ENCODE measurements at places on chromosomes 2 and 18. TPM values are rescaled to one million over a fixed set of nuclear protein-coding genes. Genes with fewer than 3 reads are reported as not detected.
A peak's percentile ranks its signal among the peaks of the same experiment; 100 is the strongest.

Gene TFCP2L1
- 29.9 TPM for total RNA-seq

Gene VSNL1
- total RNA-seq = 39.1 TPM

Gene ACMSD
- total RNA-seq = not detected

Gene PROKR1
- not detected for total RNA-seq

Gene C2orf72
- not detected for total RNA-seq

Gene GKN2
- not detected for total RNA-seq

Gene RAPH1
- 105 TPM for total RNA-seq

GRCh38 chr2:65456064-65456463, 23.7 kb upstream of the SPRED2 start:
- no peaks in the 10 kb centered on the region for H3K36me3 ChIP-seq
- no peak for DNase-seq
- no peak overlapping the region for H3K27ac ChIP-seq
- H3K4me1 ChIP-seq = no peaks in the 10 kb centered on the region
- no peak overlapping the region for H3K4me3 ChIP-seq

- H3K36me3 ChIP-seq = no peaks in the 10 kb centered on the region
- no peaks in the 10 kb centered on the region for H3K27me3 ChIP-seq
- H3K4me1 ChIP-seq = no peaks in the 10 kb centered on the region
- H3K4me3 ChIP-seq = no peak overlapping the region
- DNase-seq = no peak
Observed at GRCh38 chr2:5914811-5915611, 222.8 kb downstream of the SOX11 start.

DNA sequence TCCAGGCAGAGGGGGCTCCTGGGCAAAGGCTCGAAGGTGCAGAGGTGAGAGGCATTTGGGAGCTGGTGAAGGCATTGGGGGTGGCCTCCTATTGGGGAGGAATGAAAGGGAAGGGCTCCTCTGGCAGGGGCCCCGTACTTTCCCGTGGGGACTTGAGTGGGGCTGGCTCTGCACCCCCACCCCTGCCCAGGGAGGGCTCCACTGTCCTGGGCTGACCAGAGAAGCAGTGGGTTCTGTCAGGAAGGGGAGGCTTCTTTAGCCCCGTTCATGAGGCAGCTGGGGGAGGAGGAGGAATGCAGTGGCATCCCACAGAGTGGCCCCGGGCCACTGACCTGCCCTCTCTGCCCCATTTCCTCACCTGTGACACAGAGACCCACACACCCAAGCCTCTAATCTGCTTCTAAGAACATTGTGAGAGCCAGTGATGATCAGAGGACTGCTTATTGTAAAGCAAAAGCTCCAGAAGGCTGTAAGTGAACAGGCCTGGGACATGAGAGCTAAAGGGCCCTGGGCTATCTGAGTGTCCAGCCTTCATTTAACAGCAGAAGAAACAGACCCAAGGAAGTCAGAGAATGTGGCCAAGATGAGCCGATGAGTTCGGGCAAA, 38.6 kb upstream of the GPAT2 start:
- H3K36me3 ChIP-seq = no peaks in the 10 kb centered on the region
- no peaks in the 10 kb centered on the region for H3K4me1 ChIP-seq
- H3K27me3 ChIP-seq = no peaks in the 10 kb centered on the region
- H3K27ac ChIP-seq = no peak overlapping the region
- H3K4me3 ChIP-seq = no peak overlapping the region

DNA sequence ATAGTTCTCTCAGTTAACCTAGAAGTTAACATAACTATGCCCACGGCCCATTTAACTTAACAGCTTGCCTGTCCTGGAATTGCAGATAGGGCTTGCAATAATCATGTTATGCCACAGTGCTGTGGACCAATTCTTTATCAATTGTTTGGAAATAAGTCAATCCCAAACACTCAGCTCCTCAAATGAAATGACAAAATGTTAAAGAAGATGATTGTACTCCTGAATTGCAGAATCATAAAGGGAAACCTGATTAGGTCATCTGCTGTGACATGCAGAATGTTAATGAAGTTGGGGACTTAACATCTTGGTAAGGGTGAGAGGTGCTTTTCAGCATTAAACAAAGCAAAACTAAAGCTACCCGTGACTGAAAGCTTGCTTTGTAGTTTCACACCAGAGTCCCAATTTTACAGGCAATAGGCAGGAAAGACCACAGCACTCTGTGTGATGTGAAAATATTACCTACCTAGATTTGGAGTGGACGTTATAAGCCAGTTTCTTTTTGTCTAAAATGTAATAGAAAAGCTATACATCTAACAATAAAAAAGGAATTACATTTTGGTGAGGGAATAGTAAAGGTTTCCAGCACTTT, 364.0 kb downstream of the GPD2 start:
- no peaks in the 10 kb centered on the region for H3K27me3 ChIP-seq
- H3K4me3 ChIP-seq = peak overlapping the region; percentile 2
- no peak overlapping the region for H3K27ac ChIP-seq

GRCh38 chr18:74520096-74520833, 14.0 kb upstream of the CNDP1 start:
- peaks cover 44% of the 10 kb centered on the region for H3K36me3 ChIP-seq
- no peaks in the 10 kb centered on the region for H3K27me3 ChIP-seq
- H3K4me1 ChIP-seq = no peaks in the 10 kb centered on the region
- H3K4me3 ChIP-seq = no peak overlapping the region
- no peak overlapping the region for H3K27ac ChIP-seq

- no peak overlapping the region for H3K27ac ChIP-seq
- H3K27me3 ChIP-seq = no peaks in the 10 kb centered on the region
- H3K4me1 ChIP-seq = peaks cover 33% of the 10 kb centered on the region
Observed at GRCh38 chr2:237432484-237433092, 18.6 kb upstream of the COL6A3 start.

DNA sequence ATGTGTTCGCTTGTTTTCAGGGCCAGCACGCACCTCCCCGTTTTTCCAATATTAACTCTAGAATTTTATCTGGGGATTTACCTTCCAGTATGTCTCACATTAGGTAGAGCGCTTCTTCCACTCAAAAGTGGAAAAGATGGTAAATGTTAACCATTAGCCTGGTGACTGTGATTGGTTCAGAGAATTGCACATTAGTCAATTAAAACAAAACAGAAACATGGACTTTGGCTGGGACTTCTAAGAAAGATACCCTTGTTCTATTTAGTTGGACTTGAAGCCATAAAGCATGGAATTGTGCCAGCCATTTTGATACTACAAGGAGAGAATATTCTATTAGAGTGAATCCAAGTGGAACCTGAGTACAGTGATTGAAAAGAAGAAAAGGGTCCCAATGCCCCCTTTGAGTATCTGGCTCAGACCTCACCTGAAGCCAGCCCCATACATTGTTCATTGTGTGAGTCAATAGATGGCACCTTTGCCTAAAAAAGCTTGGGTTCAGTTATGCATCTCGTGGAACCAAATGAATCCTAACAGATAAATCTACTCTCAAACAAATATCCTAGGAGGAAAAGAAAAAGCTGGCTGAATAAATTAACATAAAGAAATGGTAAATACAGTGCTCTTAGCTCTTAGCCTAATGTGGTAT, 354.3 kb downstream of the IRS1 start:
- H3K4me3 ChIP-seq = no peak overlapping the region
- H3K4me1 ChIP-seq = no peaks in the 10 kb centered on the region
- H3K36me3 ChIP-seq = no peaks in the 10 kb centered on the region
- H3K27ac ChIP-seq = no peak overlapping the region
- no peaks in the 10 kb centered on the region for H3K27me3 ChIP-seq

GRCh38 chr2:38793511-38793910, 15.5 kb downstream of the GEMIN6 start:
- H3K27ac ChIP-seq = no peak overlapping the region
- H3K36me3 ChIP-seq = no peaks in the 10 kb centered on the region
- no peak for DNase-seq
- H3K4me1 ChIP-seq = no peaks in the 10 kb centered on the region
- H3K27me3 ChIP-seq = no peaks in the 10 kb centered on the region

DNA sequence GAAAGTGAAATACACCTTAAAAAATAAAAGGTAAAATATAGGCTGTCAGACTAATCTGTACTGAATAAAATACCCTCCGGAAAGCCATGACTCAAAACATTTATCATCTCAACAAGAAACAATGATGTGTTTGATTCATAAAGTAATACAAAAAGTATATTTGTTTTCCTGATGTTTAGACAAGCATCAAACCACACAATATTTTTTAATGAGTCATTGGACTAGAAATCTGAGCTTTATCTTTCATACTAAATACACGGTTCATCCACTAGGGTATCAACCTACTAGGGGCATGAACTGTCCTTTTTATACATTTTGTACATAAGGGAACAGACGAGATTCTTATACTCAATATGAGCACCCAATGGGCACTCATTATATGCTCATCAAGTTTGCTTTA, 31.3 kb downstream of the CD226 start:
- H3K36me3 ChIP-seq = no peaks in the 10 kb centered on the region
- no peaks in the 10 kb centered on the region for H3K4me1 ChIP-seq
- H3K27me3 ChIP-seq = no peaks in the 10 kb centered on the region
- DNase-seq = no peak

DNA sequence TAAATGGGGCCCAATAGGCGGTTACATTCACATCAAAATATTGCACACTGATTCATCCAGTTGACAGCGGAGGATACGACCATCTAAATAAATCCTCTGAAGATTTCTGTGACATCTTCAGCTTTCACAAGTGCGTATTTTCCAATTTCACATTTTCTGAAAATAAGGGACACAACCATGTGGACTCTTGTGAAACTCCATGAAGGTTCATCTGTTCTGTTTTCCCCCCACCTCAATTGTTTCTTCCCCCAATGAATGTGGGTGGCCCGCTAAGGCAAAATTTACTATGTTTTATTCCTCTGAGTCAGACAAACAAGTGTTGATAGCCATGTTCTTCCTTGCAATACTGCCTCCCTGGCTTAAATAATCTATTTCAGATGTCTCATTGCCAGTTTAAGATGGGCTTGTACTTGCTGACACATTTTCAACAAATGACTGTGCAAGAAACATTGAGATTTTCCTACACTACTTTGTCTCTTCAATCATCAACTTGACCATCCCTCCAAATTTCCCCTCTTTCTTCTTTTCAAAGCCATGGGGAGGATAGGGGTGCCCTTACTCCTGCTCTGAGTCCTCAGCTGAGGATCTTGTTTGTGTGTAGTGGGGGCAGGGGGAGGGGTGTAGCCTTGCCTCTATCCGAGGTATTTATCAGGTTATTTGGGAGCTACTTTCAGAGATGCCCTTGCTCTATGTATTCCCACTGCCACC, 78.2 kb downstream of the BCL11A start:
- H3K4me1 ChIP-seq = peaks cover 76% of the 10 kb centered on the region
- no peak for DNase-seq
- H3K27ac ChIP-seq = peak overlapping the region; percentile 40
- H3K27me3 ChIP-seq = no peaks in the 10 kb centered on the region
- no peak overlapping the region for H3K4me3 ChIP-seq

DNA sequence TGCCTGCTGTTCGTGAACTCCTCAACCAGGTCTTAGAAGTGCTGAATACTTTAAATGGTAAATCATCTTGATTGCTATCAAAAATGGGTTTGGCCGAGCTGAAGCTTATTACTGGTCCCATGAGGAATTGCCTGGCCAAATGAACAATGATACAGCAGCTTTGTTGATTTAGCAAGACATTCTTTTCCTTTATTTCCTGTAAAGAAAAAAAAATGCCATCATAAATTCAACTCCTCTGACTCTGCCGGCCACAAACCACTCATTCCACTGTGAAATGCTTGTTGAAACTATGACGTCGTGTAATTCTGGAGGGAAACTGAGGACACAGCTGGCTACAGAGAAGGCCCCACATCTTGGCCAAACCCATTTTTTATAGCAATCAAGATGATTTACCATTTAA, 74.2 kb upstream of the ID2 start:
- DNase-seq = no peak
- no peak overlapping the region for H3K4me3 ChIP-seq
- peaks cover 5% of the 10 kb centered on the region for H3K27me3 ChIP-seq
- H3K27ac ChIP-seq = no peak overlapping the region
- no peaks in the 10 kb centered on the region for H3K4me1 ChIP-seq

GRCh38 chr2:100784681-100785080, 35.3 kb upstream of the NPAS2 start:
- H3K36me3 ChIP-seq = no peaks in the 10 kb centered on the region
- no peaks in the 10 kb centered on the region for H3K4me1 ChIP-seq
- no peaks in the 10 kb centered on the region for H3K27me3 ChIP-seq
- no peak for DNase-seq
- no peak overlapping the region for H3K4me3 ChIP-seq
- no peak overlapping the region for H3K27ac ChIP-seq

DNA sequence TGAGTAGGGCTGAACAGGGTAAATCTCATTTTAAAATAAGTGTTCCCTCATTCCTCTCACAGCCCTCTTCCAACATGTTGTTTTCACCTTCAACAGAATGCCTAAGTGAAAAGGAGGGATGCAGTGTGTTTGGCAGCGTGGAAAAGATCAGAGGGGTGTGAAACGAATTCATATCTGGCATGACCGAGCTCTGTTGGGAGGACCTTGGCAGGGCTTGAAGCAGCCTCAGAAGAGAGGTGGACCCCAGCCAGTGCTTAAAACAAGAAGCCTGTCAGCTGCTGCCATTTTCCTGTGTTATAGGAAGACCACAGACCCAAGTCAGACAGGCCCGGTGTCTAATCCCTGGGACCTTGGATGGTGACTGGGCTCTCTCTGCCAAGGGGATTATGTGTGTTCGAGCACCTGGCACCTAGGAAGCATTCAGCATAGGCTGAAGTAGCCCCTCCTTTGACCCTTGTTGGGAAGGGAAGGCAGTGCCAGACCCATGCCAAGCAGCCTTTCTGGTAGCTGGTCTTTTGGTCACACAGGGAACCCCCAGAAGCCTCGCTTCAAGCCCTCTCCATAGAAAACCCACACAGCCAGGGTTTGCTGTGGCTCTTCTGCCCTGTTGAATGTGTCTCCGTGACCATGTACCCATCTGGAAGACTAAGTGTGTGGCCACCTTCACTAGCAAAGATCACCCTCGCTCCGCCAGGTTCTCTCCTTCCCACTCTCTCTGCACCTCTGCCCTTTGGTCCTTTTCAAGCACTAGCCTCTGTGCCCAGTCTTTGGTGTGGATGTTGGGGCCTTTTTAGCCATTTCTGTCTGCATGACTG, 87.5 kb upstream of the ST3GAL5 start:
- H3K27ac ChIP-seq = peak overlapping the region; percentile 29
- peaks cover 29% of the 10 kb centered on the region for H3K4me1 ChIP-seq
- no peaks in the 10 kb centered on the region for H3K36me3 ChIP-seq
- H3K27me3 ChIP-seq = no peaks in the 10 kb centered on the region

DNA sequence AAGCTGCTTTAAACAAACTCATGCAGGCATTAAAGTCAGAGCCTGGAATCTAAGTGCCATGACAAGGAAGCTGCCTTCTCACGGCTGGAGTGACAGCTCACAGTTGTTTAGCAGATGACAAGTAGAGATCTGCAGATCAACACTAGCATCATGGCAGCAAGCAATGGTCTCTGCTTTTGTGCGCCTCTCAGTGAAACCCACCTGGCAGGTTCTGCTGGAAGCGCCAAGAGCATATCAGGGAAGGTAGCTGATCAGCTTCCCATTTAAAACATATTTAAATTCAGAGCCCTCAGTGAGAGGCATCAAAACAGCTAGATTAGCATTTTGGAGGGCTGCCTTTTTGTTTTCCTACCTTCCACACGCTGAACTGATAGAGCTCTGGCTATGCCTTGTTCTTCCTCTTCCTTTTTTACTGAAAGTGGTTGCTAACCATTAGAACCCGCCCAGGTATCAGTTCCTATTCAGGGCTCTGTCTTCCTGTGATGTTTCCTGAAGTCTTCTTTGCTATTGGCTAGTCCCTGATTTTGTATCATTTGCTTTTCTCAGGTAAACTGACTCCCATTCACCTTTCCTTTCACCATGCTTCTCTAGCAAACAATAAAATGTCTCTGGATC, 70.8 kb downstream of the TMEM200C start:
- no peaks in the 10 kb centered on the region for H3K36me3 ChIP-seq
- H3K27ac ChIP-seq = no peak overlapping the region
- H3K4me3 ChIP-seq = no peak overlapping the region
- H3K27me3 ChIP-seq = no peaks in the 10 kb centered on the region
- H3K4me1 ChIP-seq = no peaks in the 10 kb centered on the region
- no peak for DNase-seq

GRCh38 chr2:66815886-66816285, 381.0 kb downstream of the MEIS1 start:
- no peaks in the 10 kb centered on the region for H3K4me1 ChIP-seq
- no peak overlapping the region for H3K4me3 ChIP-seq
- H3K27me3 ChIP-seq = no peaks in the 10 kb centered on the region
